ENCODE measurements at places on chromosomes 7 and 10.

- no peak for DNase-seq
Measured at GRCh38 chr7:99393355-99394187, 14.8 kb downstream of the PDAP1 start.

- no peak for DNase-seq
Measured at GRCh38 chr7:155908385-155908784, 96.1 kb upstream of the SHH start.

DNA sequence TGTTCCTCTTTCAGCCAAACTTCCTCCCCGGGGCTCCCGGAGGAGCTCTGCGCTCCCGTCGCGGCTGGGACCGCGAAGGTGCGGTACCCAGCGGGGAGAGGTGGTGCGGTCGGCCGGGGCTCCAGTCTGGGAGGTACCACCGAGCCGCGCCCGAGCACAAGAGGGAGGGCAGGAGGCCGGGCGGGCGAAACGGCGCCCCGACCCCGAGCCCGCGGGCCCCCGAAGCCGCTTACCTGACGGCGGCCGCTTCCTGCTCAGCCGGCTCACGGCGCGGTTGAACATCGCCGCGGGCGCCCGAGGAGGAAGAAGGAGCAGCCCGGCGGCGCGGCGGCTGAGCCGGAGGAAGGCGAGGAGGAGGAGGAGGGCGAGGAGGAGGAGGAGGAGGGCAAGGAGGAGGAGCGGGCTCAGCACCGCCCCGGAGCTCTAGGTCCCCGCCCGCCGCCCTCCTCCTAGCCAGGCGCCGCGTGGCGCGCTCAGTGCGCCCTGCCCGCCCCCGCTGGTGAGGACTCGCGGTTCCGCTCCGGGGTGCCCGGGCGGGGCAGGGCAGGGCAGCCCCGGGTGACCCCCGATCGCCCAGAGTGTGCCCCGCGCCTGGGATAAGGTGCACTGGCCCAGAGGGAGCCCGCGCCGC, at the start of gene RGS10:
TSS of gene RGS10 (minus strand) at position 363 of the 631 bp plus-strand sequence. CDS start at position 282, 81 bp downstream.
- DNase-seq = peak; percentile 59

DNA sequence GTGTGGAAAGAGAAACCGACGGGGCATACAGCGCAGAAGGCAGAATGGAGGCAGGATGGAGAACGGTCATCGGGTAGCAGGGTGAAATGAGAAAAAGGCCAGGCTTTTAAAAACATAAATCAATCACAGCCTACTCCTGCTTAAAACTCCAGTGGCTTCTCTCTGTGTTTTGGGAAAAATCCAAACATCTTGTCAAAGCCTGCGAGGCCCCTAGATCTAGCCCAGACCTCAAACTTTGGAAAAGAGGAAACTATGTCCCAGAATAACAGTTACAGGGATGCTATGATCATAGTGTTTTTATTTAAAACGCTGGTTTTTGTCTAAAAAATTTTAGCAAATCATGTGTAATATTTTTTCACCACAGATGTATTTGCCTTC, 41.1 kb downstream of the PPP1R3C start:
- DNase-seq = no peak

DNA sequence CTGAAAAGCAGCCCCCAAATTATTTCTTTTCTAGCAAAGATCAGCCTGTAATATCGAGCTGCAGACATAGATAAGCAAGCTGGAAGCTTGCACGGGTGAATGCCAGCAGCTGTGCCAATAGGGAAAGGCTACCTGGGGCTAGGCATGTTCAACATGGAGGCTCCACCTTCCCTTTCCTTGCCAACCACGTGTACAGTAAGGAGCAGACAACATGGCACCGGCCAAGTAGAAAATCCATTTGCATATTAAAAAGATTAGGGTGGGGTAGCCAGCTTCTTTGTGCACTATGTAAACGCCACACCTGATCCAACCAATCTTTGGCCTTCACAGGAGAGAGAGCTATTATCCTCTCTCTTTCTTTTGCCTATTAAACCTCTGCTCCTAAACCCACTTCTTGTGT, 56.7 kb upstream of the SEPHS1 start:
- DNase-seq = no peak

- DNase-seq = no peak
Measured at GRCh38 chr7:74526780-74527179, 73.1 kb downstream of the GTF2IRD1 start.

- peak; percentile 52 for DNase-seq
Measured at GRCh38 chr10:60444494-60445064, 54.9 kb upstream of the ANK3 start.

DNA sequence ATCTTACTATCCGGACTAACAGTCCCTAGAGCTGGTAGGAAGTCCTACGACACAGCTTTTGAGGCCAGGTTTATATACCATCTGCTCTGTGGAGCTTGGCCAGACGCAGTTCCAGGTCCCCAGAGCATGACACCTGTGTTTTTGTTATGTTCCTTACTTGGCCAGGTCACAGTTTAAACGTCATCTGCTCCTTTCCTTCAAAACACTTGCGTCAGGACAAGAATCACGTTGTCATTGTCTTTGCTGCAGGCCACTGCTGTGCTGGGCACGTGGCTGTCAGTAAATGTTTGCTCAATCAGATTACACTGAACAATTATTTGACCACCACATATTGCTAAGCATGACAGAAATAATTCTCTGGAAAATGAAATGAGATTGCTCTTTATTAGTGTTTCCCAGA, 23.9 kb downstream of the SLC18A2 start:
- no peak for DNase-seq

- DNase-seq = no peak
Measured at GRCh38 chr7:12630513-12630819, 57.0 kb upstream of the ARL4A start.

- DNase-seq = no peak
Measured at GRCh38 chr10:110352930-110353243, 48.2 kb upstream of the SMNDC1 start.

DNA sequence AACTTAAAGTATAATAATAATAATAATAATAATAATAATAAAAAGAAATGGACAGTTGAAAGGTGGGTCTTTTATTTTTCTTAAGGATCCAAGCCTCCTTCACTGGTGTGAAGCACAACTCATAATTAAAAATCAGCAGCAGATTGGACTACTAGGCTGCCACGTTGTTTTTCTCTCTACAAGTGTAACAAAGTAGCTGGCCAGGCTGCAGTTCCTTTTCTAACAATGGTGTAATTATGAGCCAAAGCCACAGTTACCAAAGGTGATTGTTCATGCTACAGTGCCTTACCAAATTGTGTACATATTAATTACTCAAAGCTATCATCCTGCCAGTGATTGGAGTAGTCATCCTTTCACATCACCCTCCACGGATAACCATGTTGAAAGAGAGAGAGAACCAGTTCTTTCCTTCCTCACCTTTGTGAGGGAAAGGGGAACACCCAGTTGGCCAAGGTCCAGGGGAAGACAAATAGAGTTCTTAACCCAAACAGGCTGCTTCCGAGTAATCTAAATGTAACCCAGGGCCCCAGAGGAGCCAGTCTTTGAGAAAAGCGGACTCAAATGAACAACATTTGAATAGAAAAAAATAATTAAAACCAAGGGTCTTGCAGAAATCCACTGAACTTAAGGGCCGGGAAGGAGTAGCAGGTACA, 86.3 kb upstream of the NPS start:
- no peak for DNase-seq

DNA sequence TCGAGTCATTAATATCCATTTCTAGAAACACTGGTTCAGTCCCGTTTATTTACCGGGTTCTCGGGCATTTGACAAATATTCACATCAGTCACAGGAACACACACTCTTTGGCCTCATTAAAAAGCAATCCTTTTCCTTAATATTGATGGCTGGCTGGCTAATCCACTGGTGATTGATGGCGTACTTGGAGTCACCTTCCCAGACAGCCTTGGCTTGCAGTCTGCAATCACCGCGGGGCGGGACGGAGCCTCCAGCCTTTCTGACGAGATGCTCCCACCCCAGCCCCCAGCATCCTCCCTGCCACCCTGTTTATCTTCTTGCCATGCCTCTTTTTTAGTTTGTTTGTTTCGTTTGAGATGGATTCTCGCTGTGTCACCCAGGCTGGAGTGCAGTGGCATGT, 36.6 kb downstream of the SRRM3 start:
- DNase-seq = no peak

GRCh38 chr10:101061624-101062231, at the start of gene KAZALD1:
Gene KAZALD1 (plus strand): TSS chr10:101061989. CDS start chr10:101062593, 604 bp downstream.
- DNase-seq = no peak

DNA sequence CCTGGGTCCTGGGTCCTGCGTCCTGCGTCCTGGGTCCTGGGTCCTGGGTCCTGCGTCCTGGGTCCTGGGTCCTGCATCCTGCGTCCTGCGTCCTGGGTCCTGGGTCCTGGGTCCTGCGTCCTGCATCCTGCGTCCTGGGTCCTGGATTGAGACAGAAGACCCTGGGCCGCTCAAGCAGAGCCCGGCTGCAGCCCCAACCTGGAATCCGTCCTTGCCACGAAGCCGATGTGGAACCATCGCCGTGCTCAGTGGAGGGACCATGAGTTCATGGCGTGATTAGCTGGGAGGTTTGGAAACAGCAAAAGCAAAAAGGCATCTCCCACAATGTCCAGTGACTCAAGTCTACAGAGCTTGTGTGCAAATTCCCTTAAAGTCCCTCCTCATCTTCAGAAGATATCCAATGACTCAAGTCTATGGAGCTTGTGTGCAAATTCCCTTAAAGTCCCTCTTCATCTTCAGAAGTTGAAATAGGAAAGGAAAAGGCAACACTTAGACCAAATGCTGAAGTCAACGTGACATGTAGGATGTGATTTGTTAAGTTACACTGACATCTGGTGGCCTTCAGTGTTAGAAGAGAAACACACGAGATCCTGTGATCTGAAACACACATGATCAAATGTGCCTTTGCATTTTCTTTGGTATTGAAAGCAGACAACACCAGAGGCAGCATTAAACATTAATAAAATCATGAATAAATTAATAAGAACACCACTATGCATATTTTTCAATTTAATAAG, 179.9 kb downstream of the PTPRN2 start:
- DNase-seq = peak; percentile 78

- peak; percentile 69 for DNase-seq
Measured at GRCh38 chr10:14578060-14578952, 196.4 kb downstream of the FAM107B start.

DNA sequence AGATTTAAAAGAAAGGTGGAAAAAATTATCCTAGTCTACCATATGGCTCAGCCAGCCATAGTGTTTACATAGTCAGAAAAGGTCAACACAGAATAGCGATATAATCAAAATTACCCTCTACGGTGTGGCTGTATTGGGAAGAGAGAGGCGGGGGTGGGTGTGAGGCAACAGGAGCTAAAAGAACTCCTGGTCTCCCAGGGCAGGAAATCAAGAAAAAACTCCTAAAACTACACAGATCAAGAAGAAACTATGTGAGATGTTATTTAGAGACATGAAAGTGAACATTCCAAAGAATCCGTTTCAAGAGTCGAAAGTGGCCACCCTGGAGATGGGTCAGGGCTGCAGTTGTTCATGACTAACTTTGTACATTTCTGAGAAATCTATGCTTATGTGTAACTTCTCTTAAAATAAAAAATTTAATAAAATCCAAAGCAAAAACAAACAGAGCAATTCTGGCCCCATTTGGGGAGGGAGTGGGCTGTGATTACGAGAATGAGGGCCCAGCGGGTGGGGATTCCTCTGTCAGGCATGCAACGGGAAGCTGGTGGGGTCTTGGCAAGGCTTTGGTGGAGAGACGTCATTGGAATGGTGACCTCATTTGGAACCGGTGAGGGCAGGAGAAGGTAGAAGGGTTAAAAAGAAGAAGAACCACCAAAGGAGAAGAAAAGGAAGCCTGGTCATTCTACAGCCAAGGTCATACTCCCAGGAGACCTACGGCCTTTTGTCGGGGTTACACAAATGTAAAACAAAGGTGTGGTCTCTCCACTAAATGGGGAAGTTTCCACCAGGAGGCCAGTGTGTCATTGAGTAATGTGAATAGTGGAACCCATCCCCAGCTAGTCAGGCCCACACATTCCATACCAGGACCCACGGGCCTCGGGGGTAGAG, 71.2 kb upstream of the DUSP5 start:
- no peak for DNase-seq

- DNase-seq = no peak
Measured at GRCh38 chr7:83276250-83276649, 113.6 kb upstream of the PCLO start.

DNA sequence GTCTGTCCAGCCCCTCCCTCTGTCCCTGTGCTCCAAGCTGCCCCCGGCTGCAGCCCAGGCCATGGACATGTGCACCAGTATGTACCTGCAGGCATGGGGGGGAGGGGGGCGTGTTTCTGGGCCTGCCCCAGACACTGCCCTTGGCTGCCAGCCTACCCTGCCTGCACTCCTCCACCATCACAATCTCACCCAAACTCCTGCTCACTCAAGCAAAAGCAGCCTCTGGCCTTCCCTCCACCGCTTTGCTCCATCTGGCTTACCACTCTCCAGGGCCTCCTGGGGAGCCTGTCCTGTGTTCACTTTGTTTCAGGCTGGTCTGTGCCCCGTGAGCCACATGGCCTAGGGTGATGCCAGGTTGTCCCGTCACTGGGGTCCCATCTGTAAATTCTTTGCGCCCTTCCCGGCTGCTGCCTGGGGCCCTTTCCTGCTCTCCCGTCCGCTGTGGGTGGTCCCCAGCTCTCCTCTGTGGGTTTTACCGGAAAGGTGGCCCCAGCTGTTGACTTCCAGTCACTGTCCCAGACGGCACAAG, 33.3 kb upstream of the PPIF start:
- no peak for DNase-seq

DNA sequence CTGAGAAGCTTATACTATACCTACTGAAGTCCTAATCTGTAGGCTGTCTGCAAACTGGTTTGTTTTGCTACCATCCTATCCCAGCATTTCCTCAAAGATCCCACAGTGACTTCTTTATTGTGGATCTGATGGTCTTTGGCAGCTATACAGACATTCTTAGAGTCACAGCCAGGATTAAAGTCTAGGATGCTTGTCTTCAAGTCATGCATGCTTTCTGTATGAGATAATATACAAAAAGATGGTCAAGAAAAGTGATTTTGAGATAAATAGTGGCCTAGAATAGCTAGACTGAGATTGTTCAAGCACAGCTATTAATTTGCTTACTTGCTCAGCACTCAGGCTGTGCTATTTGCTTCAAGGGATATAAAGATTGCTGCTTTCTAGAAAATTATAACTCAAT, 454.4 kb downstream of the AUTS2 start:
- DNase-seq = no peak

DNA sequence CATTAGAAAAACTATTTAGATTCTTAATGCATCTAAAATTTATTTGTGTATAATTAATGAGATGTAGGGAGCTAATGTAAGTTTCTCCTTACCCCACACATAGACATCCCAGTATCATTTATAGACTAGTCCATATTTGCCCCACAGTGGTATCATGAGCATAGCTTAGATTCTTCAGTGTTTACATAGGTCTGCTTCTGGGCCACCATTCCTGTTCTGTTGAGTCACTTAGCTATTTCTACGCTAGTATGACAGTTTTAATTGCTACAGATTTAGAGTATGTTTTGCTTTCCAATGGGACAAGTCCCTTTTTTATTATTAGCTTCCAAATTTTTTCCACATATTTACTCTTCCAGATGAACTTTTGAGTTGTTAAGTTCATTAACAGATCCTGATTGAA, 69.4 kb downstream of the MCMBP start:
- DNase-seq = peak; percentile 47
